Stimulated activated CD8-positive, alpha-beta memory T cell treated with anti-CD3 and anti-CD28 coated beads, Interleukin-4, amount 100 ng/mL, for 1 hour (primary cell): ENCODE measurements at places on chromosomes 1 and 21.

DNA sequence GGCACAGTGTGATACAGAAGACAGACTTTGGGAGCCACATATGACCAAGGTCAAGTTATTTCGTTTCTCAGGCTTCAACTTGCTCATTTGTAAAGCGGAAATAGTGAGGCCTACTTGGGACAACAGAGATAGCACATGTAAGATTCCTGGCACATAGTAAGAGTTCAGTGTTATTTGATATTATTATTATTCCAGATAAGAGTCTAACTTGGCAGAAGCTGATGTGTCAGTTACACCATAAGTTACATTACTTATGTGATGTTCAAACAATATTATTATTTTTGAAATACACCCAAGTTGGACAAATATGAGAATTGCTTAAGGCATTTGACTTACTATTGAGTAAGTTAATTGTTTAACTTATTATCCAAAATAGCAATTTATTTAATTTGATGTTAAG lies 10.2 kb upstream of the CYP4X1 start:
- no peak for DNase-seq

DNA sequence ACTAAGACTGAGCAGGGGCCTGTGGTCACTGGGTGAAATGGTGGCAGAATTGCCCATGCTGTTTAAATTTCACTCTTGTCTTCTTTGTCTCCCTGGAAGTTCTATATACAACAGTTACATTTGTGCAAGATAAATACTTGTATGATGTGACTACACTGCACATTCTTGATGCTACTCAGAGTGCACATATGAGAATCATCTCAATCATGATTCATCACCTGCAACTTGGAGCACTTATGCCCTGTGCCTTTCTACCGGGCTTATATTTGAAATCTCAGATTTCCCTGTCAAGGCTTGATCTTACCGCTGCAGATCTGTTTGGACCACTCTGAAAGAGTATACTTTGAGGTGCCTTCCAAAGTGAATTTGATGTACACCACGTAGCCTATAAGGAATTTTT lies 10.6 kb downstream of the PGM1 start:
- no peak for DNase-seq

- peak; percentile 60 for DNase-seq
These were observed 33.6 kb downstream of the NUAK2 start for GRCh38 chr1:205287767-205288559.

DNA sequence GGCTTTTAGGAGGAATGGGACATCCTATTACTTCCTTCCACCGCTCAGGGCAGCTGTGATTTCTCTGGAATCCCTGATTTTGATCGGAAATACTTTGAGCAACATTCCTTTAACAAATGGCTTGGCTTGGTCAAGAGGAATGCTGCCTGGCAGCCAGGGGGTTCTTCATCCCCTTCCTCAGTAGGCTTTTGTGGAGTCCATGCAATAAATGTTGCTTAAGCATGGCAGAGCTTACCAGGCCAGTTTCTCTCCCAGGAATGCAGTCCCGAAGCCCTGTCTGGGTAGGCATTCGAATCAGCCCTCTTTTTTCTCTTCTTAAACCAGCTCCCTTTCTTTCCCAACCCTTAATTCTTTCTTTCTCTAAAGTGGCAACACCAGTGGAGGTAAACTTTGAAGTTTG lies 177.1 kb upstream of the KIAA0040 start:
- no peak for DNase-seq

- DNase-seq = no peak
These were observed 221.4 kb upstream of the L1TD1 start for GRCh38 chr1:61973100-61973837.

- DNase-seq = no peak
These were observed 3.9 kb downstream of the PSMB2 start for GRCh38 chr1:35637401-35637809.
